DMS153 (cell line): ENCODE measurements at places on chromosomes 5 and 9.

DNA sequence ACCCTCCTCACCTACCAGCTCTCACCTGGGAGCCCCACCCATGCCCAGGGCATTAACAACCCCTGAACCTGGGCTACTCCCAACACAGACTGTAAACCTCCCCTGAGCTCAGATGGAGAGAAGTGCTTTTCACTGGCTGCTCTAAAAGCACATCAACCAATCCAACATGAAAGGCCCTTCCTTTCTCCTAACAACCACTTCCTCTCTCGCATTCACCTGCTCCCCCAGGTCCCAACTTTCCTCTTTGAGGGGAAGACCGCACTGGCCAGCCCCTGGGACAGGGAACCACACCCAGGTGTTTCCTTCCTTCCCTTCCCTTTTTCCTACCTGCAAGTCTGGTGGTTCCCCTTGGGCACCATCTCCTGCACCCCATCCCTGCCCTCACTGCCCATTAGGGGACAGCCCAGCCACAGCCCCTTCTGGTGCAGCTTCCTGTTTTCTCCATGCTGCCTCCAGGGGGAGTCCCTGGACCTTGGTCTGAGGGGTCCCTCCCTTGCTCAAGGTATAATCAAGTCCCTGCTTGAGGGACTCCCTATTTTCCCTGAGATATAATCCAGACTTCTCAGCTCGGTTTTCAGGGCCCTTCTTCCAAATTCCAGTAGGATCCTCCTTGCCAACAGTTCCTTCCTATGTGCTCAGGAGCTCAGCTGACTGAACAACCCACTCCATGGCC is 30.5 kb upstream of the DAB2IP start:
- no peak for DNase-seq

GRCh38 chr9:129145841-129146292 is 32.2 kb downstream of the IER5L start:
- no peak for DNase-seq

DNA sequence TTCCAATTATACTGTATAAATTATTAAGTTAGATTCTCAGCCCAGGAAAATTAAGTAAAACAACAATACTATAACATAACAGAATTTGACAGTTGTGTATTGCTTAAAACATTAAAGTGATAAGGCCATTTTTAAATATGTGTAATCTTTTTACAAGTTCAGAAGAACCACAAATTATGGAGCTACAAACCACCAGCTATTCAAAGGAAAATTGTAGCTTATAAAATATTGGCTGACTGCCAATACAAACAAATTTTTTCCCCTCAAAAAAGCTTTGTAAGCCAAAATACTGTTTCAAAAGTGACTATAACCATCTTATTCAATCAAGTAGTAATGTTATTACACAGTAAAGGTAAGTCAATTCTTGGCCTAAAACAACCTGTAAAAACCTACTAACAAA is 21.9 kb downstream of the STRBP start:
- no peak for DNase-seq

DNA sequence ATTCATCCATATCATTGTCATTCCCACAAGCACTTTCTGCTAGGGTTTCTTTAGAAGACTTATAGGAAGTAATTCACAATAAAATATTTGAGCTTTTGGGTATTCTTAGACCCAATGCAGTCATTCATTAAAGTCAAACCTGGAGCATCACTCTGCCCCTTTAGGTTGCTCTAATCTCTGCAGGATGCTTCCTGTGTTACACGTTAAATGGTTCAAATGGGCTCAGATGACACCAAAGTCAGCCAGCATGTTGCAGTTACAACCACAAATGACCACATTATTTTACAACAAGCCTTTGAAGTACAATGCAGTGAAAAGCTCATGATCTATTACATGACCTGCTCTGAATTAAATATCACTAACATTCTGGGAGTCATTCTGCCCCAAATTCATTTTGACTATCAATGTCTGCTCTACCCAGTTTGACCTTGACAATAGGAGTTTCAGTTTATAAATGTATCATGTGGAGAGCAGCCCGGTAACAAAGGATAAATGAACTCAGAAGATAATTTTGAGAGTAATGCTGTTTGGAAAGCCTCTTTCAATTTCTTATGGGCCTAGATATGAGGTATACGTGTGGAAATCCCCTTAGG is 668.6 kb upstream of the DMAC1 start:
- DNase-seq: no peak

GRCh38 chr5:52887066-52887465 is 99.3 kb downstream of the ITGA1 start:
- no peak for DNase-seq

GRCh38 chr9:98575379-98576346 is 133.1 kb downstream of the GABBR2 start:
- no peak for DNase-seq

- DNase-seq: no peak
Measured at GRCh38 chr5:2999926-3000325, 248.4 kb upstream of the IRX2 start.

DNA sequence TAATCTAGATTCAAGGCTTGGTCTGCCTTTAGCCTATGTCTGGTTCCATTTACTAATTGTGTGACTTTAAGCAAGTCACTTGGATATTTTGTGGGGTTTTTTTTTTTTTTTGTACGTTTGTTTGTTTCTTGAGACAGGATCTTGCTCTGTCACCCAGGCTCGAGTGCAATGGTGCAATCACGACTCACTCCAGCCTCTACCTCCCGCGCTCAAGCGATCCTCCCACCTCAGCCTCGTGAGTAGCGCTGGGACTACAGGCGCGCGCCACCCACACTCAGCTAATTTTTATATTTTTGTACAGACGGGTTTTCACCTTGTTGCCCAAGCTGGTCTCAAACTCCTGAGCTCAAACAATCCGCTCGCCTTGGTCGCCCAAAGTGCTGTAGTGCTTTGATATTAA is 1.1 kb upstream of the PFDN1 start:
- no peak for DNase-seq

GRCh38 chr9:14246951-14247350 is 67.0 kb downstream of the NFIB start:
- no peak for DNase-seq
